Fibroblast of the aortic adventitia (primary cell): ENCODE measurements at places on chromosomes 13 and 19. TPM values are rescaled to one million over a fixed set of nuclear protein-coding genes. Genes with fewer than 3 reads are reported as not detected.

WDR87 gene
- total RNA-seq: not detected in 2 replicates

SRRM5 gene
- 0.09 TPM in 1 of 2 replicates, not detected in the other for total RNA-seq

PSG2 gene
- total RNA-seq: 0.27 TPM in 1 of 2 replicates, not detected in the other

ICAM5 gene
- total RNA-seq: 1.2 and 4.4 TPM in 2 replicates

CEACAM4 gene
- not detected in 2 replicates for total RNA-seq

TEAD2 gene
- total RNA-seq: 19.2 and 22.3 TPM in 2 replicates

ZNF560 gene
- 0.09 and 0.16 TPM in 2 replicates for total RNA-seq

CILP2 gene
- 0.18 and 2.5 TPM in 2 replicates for total RNA-seq

ZNF506 gene
- total RNA-seq: 7.1 and 14.8 TPM in 2 replicates
